Natural killer cell treated with Interleukin-12 subunit alpha and Interleukin-12 subunit beta and Interleukin-15 and Interleukin-18, amount 100 ng/mL, for 72 hours (primary cell): ENCODE measurements at places on chromosomes 1 and 21. TPM values are rescaled to one million over a fixed set of nuclear protein-coding genes. Genes with fewer than 3 reads are reported as not detected.

- H3K4me1 ChIP-seq = no peaks in the 10 kb centered on the region
- H3K36me3 ChIP-seq = no peaks in the 10 kb centered on the region
- H3K4me3 ChIP-seq = no peak overlapping the region
- no peak for DNase-seq
These were observed 89.9 kb upstream of the TMPRSS2 start for GRCh38 chr21:41597811-41598231.

ZNF593OS gene
- total RNA-seq = not detected

DNA sequence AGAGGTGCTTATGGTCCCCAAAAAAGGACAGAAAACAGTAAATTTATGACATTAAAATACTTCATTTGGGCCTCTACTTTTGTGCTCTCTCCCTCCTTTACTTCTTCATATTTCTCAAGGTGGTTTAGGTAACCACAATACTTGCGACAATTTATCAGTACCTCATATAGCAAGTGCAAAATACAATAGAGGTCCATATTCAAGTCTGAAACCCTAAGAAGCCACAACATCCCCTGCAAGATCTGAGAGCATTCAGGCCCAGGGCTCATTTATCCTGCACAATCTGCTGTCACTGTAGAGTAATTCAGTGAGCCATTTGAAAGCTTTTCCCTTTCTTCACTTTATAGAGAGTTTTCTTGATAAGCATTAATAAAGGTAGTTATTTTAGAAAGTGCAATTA is 24.2 kb upstream of the ATP6V1G3 start:
- peaks cover 43% of the 10 kb centered on the region for H3K4me1 ChIP-seq
- H3K27ac ChIP-seq = peak overlapping the region; percentile 81
- H3K27me3 ChIP-seq = no peaks in the 10 kb centered on the region
- no peak for DNase-seq
- peaks cover 4% of the 10 kb centered on the region for H3K36me3 ChIP-seq

DNA sequence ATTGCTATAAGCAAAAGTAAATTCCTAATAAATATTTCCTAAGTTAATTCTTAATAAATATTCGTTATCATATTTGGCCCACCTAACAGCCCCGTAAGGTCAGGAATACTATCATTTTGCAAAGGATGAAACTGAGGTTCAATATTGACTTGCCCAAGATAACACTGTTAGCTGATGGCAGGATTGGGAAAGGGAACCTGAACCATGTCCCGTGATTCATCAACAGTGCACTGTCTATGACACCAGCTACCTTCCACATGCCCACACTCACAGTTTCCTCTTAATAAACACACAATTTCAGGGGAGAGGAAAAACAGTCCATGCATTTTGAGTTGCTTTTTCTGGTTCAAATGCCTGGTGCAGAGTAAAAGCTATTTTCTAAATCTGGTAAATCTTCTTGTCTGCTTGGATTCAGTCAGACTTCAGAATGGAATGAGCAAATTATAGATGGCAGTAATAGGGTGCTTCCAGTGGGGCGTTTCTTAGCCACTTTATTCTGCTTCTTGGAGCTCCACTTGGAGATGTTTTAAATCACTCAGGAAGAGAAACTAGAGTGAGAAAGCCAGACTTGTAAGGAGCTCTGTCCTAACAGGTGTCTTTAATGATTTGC is 354.6 kb downstream of the PDE4B start:
- no peak overlapping the region for H3K4me3 ChIP-seq
- peaks cover 3% of the 10 kb centered on the region for H3K27me3 ChIP-seq
- DNase-seq = no peak
- no peak overlapping the region for H3K27ac ChIP-seq
- no peaks in the 10 kb centered on the region for H3K4me1 ChIP-seq

GRCh38 chr21:18245464-18245967 is 883 bp downstream of the CHODL start:
- H3K4me3 ChIP-seq = no peak overlapping the region
- no peaks in the 10 kb centered on the region for H3K36me3 ChIP-seq
- H3K27ac ChIP-seq = no peak overlapping the region
- no peaks in the 10 kb centered on the region for H3K4me1 ChIP-seq
- DNase-seq = no peak

GRCh38 chr1:228865627-228866330 is 130.5 kb downstream of the RHOU start:
- no peaks in the 10 kb centered on the region for H3K36me3 ChIP-seq
- no peak overlapping the region for H3K4me3 ChIP-seq
- no peak for DNase-seq
- no peaks in the 10 kb centered on the region for H3K4me1 ChIP-seq
- H3K27ac ChIP-seq = no peak overlapping the region

GRCh38 chr1:21579791-21580190 is 70.6 kb downstream of the ALPL start:
- DNase-seq = no peak
- no peaks in the 10 kb centered on the region for H3K4me1 ChIP-seq
- no peaks in the 10 kb centered on the region for H3K36me3 ChIP-seq
- no peak overlapping the region for H3K4me3 ChIP-seq

ST6GALNAC3 gene
- total RNA-seq = 0.28 TPM

- no peaks in the 10 kb centered on the region for H3K27me3 ChIP-seq
- no peak for DNase-seq
- no peaks in the 10 kb centered on the region for H3K36me3 ChIP-seq
- no peaks in the 10 kb centered on the region for H3K4me1 ChIP-seq
- no peak overlapping the region for H3K4me3 ChIP-seq
- H3K27ac ChIP-seq = no peak overlapping the region
These were observed 464.5 kb downstream of the USP25 start for GRCh38 chr21:16194095-16194787.

DNA sequence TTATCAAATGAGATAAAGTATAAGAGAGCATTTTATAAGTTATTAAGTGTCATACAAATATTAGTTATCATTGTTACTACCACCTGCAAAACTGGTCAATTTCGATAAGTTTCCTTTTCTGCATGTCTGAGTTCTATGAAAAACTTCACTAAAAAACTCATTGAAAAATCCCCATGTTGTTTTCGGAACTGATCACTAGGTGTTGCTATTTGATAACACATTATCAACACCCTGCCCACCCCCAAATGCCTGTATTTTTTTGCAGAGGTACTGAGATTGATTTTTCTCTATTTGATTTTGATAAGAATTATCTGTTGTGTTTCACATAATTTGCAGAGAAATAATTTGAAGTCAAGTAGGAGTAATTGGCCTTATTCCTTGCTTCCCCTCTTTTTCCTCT is 22.1 kb upstream of the DISP1 start:
- no peaks in the 10 kb centered on the region for H3K4me1 ChIP-seq
- no peak overlapping the region for H3K4me3 ChIP-seq
- H3K27ac ChIP-seq = no peak overlapping the region
- no peaks in the 10 kb centered on the region for H3K36me3 ChIP-seq

S100A14 gene
- total RNA-seq = not detected

DNA sequence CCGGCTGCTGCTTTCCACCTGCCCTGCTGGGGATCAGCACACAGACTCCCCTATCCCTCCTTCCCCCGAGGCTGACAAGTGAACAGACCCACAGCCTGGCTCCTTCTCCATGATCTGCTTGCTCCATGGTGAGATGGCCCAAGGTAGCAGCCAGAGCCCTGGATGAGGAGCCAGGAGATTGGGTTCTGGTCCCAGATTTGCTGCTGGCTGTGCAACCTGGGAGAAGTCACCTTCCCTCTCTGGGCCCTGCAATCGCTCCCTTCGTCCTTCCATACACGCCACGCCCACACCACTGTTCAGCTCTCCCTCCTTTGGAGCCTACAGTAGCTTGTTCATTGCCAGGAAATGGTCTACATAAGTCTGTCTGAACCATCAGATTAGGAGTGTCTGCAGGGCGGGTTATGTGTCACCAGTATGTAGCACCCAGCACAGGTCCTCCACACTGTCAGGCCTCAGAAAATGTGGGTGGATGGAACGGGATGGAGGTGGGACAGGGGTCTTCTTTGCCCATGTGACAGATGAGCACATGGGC is 9.2 kb upstream of the EPHA8 start:
- no peaks in the 10 kb centered on the region for H3K36me3 ChIP-seq
- H3K4me3 ChIP-seq = no peak overlapping the region
- peaks cover 39% of the 10 kb centered on the region for H3K27me3 ChIP-seq
- no peaks in the 10 kb centered on the region for H3K4me1 ChIP-seq

DNA sequence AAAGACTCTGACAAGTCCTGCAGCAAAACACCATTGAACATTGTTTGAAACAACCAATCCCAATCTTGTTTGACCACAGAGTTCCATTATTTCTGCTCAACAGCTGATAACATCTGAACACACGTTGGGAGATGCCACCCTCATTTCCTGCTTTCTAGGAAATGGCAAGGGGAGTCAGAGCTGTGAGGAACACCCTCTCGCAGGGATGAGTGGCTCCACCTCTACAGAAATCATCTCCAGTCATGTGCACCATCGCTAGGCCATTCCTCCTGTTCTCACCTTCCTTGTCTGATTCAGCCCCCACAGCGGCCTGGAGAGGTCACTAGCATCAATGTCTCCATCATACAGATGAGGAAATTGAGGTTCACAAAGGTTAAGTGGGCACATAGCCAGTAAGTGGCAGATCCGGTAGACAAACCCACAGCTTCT is 22.4 kb upstream of the RUNX3 start:
- peak; percentile 82 for DNase-seq
- peak overlapping the region; percentile 71 for H3K4me3 ChIP-seq
- peaks cover 15% of the 10 kb centered on the region for H3K36me3 ChIP-seq
- H3K27me3 ChIP-seq = no peaks in the 10 kb centered on the region
- peaks cover 66% of the 10 kb centered on the region for H3K4me1 ChIP-seq

LYSMD1 gene
- total RNA-seq = 5.0 TPM

COL11A1 gene
- not detected for total RNA-seq

DNA sequence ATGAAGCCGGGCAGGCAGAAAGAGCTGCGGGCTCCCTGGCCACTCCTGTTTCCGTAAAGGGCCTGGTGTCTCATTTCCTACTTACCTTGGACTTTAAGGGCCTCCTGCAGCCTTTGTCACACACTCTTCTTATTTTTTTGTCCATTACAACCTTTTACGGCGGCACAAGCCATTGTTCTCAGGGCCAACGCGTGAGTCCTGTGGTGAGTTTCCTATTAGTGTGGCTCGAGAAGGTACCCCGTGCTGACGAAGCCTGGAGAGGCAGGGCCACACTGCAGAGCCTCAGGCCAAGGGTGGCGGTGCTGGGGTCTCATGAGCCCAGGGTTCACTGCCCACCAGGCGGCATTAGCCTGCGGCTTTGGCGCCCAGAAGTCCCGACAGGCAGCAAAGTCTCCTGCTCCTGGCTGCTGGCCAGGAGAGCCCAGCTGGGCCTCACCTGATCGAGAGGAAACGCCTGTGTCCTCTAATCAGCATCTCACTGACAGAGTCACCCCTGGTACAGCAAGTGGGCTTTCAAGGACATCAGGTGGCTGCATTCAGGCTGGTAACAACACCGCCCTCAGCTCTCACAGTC is 62.0 kb downstream of the SIK1 start:
- H3K4me3 ChIP-seq = no peak overlapping the region
- H3K27me3 ChIP-seq = no peaks in the 10 kb centered on the region
- DNase-seq = no peak
- peaks cover 25% of the 10 kb centered on the region for H3K4me1 ChIP-seq

DNA sequence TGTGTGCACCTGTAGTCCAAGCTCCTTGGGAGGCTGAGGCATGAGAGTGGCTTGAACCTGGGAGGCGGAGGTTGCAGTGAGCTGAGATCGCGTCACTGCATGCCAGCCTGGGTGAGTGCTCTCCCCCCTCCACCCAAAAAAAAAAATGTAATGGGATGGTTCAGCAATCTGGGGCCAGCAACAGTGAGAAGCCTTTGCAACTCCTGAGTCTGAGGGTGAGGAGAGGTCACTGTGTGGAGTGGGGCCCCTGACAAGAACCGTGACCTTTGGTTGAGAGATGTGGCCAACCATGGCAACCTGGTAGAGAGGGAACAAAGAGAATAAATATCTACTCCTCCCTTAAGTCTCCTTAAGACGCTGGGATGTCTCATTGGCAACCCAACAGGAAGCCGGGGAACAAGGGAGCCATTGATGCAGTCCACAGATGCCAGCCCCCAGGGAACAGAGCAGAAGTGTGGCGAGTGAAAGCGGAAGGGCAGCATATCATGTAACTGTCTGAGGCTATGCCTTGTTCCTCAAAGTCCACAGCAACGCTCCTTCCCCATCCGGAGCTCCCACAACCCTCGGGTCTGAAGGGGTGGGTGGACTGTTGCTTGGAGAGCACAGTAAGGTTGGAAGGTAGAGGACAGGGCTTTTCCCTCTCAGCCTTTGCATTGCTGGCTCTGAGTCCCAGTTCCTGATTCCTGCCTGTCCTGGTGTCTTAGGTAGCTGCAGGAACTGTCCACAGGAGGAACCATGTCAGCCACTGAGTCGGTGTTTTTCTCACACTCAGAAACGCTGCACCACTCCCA is 8.3 kb downstream of the TRNP1 start:
- no peak overlapping the region for H3K4me3 ChIP-seq
- DNase-seq = no peak
- H3K27ac ChIP-seq = no peak overlapping the region

GRCh38 chr1:22399421-22400091 is 52.1 kb upstream of the ZBTB40 start:
- H3K27ac ChIP-seq = no peak overlapping the region
- DNase-seq = no peak
- peaks cover 10% of the 10 kb centered on the region for H3K4me1 ChIP-seq
- H3K27me3 ChIP-seq = peaks cover 81% of the 10 kb centered on the region

ITLN2 gene
- not detected for total RNA-seq

GRCh38 chr1:215160351-215160750 is 77.8 kb downstream of the KCNK2 start:
- no peak for DNase-seq
- H3K4me1 ChIP-seq = no peaks in the 10 kb centered on the region
- H3K27me3 ChIP-seq = no peaks in the 10 kb centered on the region
- peaks cover 6% of the 10 kb centered on the region for H3K36me3 ChIP-seq
- no peak overlapping the region for H3K27ac ChIP-seq

- no peaks in the 10 kb centered on the region for H3K36me3 ChIP-seq
- H3K27ac ChIP-seq = no peak overlapping the region
- DNase-seq = no peak
- no peaks in the 10 kb centered on the region for H3K27me3 ChIP-seq
These were observed 34.9 kb upstream of the IVNS1ABP start for GRCh38 chr1:185351734-185352466.

DNA sequence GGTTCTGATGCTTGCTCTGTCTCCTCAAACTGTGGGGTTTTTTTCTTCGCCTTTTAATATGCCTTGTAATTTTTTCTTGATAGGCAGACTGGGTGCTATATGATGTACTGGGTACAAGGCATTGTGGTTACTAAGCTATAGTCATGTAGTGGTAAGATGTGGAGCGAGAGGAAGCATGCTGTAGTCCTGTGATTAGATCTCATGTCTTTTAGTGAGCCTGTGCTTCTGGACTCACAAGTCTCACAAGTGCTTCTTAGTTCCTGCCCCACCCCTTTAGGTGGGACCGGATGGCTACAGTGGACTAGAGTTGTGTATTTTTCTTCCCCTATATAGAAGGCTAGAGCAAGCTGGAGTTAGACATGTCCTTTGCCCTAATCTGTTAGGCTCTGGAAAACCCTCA is 178.7 kb downstream of the DNM3 start:
- no peaks in the 10 kb centered on the region for H3K36me3 ChIP-seq
- no peak overlapping the region for H3K4me3 ChIP-seq
- no peak overlapping the region for H3K27ac ChIP-seq
- DNase-seq = no peak

- H3K36me3 ChIP-seq = no peaks in the 10 kb centered on the region
- no peaks in the 10 kb centered on the region for H3K27me3 ChIP-seq
- no peak for DNase-seq
- H3K4me3 ChIP-seq = no peak overlapping the region
These were observed 392.7 kb upstream of the LRRC7 start for GRCh38 chr1:69175053-69175452.

GRCh38 chr1:6409053-6409452 is 10.7 kb downstream of the HES2 start:
- peaks cover 19% of the 10 kb centered on the region for H3K27me3 ChIP-seq
- no peaks in the 10 kb centered on the region for H3K36me3 ChIP-seq
- H3K27ac ChIP-seq = no peak overlapping the region
- no peak for DNase-seq
